ENCODE measurements at places on chromosomes 2 and 18.

DNA sequence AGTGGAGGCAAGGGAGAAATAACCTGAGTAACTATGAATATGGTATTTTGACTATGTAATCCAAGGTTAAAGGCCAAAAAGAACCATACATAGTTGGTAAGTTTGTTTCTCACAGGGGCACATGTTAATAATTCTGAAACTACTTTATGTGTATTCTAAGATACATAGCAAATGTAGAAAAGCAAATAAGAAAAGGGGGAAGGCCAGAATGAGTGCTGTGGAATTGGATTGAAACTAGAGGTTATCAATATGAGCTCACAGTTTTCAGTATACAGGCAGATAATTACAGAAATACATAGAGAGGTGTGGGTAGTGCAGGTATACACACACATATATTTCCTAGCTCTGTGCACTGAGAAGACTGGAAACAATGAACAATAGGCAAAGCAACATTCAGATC is 13.7 kb downstream of the INO80C start:
- no peak for DNase-seq

DNA sequence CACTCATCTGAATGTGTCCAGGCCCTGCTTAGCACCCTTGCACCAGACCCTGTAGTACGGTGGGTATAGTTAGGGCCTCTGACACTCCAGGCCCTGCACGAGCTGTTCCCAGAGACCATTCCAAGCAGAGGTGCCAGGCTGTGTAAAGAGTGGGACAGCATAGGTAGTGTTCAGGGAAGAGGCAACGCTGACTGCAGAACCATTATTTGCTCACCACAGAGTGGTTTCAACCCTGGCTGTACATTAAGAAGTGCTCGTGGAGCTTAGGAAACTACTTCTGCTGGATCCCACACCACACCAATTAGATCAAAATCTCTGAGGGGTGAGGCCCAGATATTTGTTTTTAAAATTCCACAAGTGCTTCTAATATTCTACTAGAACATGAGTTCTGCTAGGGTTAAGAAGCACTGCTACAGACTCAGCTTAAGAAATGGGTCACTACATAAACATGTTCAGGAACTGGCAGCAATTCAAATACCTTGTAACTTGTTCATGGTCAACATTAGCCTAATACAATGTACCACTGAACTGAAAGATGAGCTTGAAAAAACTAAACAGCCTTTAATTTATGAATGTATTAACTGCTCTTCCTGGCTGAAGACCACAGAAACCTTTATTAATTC is 183.0 kb downstream of the MYO5B start:
- DNase-seq = no peak

GRCh38 chr2:60391649-60392375 is 161.6 kb downstream of the BCL11A start:
- no peak for DNase-seq

DNA sequence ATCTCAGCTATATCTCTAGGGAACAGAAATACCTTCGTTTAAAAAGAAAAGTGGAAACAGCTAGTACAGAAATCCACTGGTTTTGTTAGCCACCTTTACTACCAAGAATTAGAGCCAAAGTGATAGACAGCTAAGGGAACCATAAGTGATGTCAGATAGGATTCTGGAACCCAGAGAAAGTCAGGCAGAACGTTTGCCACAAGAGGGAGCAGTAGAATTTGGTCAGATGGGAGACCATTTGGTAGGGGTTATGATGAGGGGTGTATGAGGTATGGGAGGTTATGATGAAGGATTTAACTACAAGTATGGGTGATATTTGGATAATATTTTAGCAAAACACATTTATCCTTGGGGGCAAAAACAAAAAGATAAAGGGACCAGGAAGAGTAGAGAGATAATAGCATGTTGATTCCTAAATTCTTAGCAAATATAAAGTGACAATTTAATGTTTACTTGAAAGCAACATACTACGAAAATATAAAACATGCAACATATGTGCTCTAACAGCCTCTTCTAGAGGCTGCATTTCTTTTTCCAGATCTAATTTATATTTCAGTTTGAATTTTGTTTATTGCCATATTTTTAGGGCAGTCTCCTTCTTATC is 3.3 kb downstream of the SLC8A1 start:
- no peak for DNase-seq

DNA sequence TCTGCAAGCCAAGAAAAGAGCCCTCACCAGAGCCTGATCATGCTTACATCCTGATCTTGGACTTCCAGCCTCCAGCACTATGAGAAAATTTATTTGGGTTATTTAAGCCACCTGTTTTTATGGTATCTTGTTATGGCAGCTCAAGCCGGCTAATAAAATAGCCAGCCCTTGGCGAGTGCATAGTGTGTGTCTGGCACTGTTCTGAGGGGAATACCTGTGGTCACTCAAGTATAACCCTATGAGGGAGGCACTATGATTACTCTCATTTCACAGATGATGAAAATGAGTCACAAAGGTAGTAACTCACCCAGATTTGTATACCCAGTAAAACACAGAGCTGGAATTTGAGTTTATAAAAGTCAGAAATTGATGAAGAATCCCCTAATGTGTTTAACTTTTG is 556.9 kb upstream of the SETBP1 start:
- DNase-seq = no peak

GRCh38 chr2:207463433-207463832 is 66.3 kb upstream of the CREB1 start:
- DNase-seq = no peak

DNA sequence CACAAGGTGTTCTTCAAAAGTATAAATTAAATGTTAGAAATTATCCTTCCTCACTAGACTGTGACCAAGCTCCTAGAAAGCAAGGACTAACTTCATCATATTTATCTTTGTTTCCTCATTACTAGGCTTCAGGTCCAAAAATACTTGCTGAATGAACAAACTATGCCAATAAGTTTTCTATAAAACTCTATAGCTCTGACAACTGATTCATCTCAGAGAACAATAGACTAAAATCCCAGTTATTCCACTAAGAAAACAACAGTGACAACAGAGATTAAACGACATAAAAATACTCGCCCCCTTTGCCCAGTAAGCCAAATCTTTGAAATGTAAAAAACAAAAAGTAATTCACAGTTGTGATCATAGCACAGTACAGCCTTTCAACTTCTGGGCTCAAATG is 13.6 kb downstream of the TLK1 start:
- DNase-seq = no peak

Measured in ecto neural progenitor cell (in vitro differentiated cells).